HFF-Myc (cell line): ENCODE measurements at places on chromosomes 1 and 21.
A peak's percentile ranks its signal among the peaks of the same experiment; 100 is the strongest.

DNA sequence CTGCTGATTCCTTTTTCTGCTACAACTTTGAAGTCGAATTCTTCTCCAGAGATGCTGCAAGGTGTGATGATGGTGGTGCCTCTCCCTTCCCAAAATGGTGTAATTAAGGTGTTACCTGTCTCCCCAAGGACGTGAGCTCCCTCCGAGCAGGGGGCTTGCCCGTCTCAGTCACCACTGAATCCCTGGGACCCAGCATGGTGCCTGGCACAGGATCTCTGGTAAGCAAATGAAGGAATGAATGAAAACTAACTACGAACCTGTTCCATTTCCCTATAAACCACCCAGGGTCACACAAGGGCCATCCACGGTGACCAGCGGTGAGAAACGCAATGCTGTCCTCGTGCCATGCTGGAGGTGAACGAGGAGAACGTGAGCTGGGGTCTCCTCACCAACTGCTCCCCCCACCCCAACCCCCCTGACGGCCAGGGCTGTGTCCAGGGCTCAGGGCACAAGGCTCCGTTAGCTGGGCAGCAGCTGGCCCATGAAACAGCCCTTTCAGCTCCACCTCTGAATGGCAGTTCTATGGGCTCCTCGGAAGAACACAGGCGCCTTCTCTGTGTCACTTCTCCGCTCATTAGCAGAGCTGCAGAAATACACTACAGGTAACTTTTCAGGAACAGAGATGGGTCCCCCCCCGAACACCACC, 2.2 kb upstream of the MATN1 start:
- DNase-seq = no peak

DNA sequence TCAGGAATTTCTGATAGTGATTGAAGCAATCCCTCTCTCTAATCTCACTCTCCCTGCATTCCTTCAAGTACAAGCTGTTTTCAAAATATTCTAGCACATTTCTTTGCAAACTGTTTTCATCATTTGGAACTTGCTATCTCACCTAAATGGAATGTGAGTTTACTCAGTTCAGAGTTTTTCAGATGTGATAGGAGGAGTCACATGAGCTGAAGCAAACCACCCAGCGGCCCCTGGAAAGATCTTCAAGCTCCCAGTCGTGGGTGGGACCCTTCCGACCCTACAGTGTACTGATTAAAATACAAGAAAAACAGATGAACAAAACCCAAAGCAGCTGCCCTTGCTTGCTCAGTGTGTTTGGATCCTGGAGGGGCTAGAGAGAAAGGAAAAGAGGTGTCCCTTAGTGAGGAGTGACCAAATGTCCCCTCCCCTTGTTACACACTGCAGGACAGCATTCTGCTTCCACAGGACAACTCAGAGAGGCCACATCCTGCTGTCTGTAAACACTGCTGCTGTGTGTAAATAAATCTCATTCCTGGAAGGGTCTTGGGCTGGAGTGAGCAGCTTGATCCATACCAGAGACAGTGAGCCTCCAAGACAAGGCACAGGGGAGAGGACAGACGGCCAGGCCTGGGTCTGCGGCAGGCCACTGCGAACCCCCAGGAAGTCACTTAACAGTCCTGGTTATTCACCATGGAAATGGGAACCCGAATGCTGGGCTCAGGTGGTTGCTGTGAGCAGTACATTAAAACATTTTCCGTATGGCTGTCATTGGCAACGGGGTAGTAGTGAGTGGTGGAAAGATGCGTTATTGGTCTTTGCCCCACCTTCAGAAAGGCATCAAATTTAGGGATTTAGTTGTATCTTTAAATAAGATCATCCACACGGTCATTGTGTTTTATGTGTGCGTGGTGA, 229.2 kb downstream of the RHOU start:
- DNase-seq = peak; percentile 44

DNA sequence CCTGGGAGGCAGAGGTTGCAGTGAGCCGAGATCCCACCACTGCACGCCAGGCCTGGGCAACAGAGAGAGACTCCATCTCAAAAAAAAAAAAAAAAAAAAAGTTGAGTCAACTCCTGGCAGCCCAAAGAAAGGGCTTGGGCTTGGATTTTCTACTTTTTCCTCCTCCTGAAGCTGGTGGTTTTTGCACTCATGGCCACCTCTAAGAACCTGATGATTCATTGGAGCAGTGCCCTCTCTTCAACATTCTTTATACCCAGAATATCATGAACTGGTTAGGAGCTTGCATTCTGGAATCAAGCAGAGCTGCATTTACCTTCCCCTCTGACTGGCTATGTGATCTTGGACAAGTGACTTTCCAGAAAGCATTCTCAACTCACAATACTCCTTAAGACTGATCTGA, 3.5 kb upstream of the ACTA1 start:
- DNase-seq = no peak

GRCh38 chr1:200487650-200488049, 77.8 kb upstream of the ZNF281 start:
- peak; percentile 64 for DNase-seq

DNA sequence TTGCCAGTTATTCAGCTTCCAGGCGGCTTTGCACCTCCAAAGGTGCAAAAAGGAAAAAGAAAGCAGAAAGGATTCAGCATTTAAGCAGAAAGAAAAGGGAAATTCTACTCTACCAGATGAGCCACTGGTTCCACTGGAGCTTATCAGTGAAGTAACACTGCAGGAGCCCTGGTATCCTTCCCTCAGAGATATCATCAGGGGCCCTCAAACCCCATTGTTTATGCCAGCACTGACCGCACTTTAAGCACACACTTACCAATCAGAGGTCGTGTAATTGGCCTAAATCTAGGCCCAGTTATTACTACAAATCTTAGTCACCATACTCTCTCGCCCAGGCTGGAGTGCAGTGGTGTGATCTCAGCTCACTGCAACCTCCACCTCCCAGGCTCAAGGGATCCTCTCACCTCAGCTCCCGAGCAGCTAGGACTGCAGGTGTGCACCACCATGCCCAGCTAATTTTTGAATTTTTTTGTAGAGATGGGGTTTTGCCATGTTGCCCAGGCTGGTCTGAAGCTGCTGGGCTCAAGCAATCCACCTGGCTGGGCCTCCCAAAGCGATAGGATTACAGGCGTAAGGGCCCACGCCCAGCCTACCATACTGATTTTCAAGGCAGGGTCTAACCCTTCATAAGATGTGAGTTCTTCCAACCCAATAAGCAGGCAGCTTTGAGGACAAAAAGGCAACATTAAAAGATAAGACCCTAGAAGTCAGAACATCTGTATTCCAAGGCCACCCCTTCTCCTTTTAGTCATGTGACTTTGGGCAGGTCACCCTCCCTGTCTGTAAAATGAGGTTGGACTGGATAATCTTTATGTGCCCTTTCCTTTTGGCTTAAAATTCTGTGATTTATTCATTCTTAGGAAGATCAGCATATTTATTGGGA, 125.3 kb downstream of the SYT2 start:
- no peak for DNase-seq

- no peak for DNase-seq
Measured at GRCh38 chr21:43994085-43994484, 18.0 kb upstream of the TRAPPC10 start.

DNA sequence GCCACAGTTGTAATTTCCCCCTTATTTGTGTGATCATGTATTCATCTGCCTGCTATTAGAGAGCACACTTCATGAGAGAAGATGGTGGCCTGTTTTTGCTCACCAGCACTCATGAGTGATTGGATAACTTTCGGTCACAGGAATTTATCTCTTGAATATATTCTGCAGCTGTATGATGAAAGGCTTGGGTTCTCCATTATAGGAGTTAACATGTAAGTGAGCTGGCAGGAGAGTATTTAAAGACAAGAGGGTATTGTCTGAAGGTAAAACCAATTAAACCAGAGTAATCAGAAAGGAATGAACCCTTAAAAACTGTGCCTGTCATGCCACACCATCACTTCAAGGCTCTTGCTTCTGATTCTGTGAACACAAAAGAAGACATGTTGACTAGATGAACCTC, 574.9 kb upstream of the CAMK1G start:
- no peak for DNase-seq

DNA sequence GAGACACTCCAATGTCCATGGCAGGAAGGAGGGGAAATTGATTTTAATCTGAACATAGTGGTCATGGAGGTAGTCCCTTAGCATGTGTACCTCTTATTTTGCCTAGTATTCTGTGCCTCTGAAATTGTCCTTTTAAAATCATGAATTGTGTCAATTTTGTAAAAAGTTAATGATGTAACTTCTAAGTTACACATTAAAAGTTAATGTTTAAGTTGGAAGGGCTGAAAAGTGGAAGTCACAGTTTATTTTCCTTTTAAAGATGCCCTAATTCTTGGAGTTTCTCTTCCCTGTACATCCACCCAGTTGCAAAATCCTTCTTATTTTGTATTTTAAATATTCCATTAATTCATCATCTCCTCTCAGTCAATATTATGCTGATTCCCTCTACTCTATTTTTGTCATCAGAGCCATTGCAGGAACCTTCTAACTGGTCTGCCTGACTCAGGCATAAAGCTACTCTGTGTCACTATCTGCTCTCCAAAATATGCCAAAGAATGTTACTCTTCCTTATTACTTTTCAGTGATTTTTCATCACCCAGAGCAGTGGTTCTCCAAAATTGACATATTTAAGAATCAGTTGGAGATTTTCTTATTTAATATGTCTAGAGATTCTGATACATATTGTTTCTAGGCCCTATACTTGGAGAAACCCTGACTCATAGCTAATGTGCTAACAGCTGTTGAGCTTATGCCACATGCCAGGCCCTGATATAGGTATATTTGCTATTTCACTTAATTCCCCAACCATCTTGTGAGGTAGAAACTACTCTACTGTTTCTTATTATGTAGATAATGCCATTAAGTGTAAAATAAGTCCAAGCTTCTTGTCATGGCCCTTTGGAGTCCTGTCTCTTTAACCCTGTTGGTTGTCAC, 5.1 kb downstream of the HOOK1 start:
- no peak for DNase-seq

DNA sequence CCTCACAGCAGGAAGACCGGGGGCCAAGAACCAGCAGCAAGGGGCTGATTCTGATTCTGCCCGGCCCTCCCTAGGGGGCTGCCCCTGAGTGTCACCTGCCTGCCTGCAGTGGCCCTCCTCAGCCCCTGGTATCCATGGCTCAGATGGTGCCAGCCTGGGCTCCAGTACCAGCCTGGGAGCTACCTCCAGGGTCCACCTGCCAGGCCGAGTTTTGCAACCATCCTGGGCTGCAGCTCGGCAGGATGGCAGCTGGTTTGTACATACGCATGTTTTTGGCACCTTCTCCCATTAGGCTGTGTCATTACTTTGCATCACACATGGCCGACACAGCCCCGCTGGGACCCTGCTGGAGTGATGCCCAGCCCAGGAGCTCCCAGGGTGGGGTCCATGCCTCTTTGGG, 93.3 kb upstream of the WNT4 start:
- DNase-seq = no peak

DNA sequence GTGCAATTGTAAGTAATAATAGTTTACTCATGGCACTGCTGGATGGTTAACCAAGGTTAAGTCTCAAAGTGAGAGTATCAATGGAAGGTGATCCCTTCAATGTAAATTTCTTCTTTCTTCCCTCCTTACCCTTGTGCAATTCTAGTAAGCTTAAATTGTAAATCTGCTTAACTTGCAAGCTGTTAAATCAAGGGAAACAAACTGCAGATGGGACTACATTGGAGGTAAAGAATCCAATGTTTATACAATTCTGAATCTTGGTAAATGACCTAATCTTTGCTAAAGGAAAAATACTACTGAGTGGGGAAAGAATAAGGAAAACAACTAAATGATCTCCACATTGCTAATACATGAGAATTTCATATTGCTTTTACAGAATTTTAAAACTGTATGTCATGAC, 6.7 kb upstream of the CD55 start:
- DNase-seq = no peak

GRCh38 chr1:227767401-227768124, 32.3 kb downstream of the SNAP47 start:
- no peak for DNase-seq

GRCh38 chr1:913491-914130, 10.1 kb upstream of the SAMD11 start:
- DNase-seq = no peak

GRCh38 chr1:32138965-32139364, 31.1 kb downstream of the KPNA6 start:
- peak; percentile 29 for DNase-seq

DNA sequence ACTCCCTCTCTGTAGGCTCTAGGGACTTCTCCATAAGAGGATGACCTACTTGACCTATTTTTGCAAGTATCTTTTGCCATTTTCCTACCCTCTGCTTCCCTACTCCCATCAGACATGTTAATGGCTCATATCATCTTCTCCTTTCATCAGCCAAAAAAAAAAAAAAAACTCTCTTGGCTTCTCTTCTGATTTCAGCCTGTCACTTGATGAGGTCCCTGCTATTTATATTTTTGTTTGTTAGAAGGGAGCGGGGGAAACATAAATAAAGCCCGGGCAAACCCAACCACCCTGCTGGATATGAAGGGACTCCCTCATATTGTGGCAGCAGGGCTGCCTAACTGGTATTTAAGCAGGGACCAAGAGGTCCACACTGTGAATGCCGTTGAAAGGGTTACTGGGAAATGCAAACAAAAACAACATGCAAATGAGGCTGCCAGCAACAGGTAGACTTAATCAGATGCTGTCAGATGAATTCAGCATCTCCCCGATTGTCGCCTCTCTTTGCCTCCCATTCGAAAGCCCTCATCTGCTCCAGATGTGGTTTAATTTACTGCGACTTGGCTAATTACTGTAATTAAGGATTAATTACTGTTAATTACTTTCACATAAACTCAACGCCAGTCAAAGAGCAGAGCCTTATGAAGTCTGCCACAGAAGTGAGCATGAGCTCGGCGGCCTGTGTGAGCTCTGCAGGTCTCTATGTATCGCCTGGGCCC, 172.3 kb downstream of the PBX1 start:
- no peak for DNase-seq

DNA sequence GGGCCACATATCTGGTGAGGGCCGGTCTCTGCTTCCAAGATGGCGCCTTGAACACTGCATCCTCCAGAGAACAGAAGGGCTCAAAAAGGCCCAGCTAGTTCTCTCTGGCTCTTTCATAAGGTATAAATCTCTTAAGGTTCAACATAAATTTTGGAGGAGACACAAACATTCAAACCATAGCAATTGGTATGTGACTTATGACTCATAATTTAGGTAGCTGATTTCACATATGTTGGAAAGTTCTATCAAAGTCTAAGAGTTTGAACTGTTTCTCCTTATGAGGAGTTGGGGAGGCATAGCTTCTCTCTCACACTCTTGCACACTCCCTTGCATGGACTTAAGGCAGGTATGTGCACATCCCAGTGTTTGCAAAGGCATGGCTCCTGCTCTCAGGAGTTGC, 5.1 kb upstream of the FYB2 start:
- DNase-seq = no peak

DNA sequence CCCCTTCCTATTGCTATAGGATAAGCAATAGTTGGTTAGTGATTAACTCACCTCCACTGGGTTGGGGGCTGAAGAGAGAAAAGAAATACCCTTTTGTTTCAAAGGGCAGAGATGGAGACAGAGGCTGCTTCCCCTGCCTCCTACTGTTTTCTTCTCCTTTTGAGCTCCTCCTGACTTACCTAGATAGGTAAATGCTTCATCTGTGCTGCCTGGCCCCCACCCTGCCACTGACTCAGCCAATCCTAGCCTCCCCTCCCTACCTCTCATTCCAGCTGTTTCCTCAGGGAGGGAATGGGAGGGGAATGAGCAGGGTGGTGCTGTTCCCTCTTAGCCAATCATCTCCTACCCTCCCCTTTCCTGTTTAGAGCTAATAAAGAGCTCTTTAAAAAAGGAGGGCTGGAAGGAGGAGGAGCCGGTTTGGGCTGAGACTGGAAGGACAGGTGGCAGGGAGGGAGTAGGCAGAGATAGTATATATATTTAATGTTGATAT, at the start of gene C1orf116:
TSS of gene C1orf116 (minus strand) at position 229 of the 490 bp plus-strand sequence. CDS start 5,158 bp downstream, outside the sequence.
- no peak for DNase-seq
